Fibroblast of skin of scalp (primary cell): ENCODE measurements at places on chromosomes 12 and 14.

DNA sequence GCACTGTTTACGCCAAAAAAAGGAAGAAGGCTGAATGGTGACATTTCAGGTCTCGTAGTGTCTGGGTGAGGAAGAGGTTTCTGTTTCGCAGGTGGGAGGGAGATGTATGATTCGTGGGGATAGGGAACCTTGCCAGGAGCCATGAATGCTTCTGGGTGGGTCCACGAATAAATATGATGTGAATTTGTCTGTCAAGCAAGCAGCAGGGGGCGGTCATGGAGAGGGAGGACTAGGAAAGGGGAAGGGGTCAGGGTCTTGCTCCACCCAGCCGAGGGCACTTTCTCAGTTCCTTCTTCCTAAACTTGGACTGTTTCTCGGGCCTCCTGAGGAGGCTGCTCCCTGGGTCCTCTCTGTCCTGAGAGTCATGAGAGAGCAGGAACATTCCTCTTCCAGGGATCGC is 72.5 kb downstream of the LGMN start:
- no peak for DNase-seq

GRCh38 chr12:104733717-104734175 is 224.3 kb downstream of the SLC41A2 start:
- peak; percentile 30 for DNase-seq

GRCh38 chr14:54652605-54653052 is 85.7 kb downstream of the SAMD4A start:
- DNase-seq, result peak; percentile 62

DNA sequence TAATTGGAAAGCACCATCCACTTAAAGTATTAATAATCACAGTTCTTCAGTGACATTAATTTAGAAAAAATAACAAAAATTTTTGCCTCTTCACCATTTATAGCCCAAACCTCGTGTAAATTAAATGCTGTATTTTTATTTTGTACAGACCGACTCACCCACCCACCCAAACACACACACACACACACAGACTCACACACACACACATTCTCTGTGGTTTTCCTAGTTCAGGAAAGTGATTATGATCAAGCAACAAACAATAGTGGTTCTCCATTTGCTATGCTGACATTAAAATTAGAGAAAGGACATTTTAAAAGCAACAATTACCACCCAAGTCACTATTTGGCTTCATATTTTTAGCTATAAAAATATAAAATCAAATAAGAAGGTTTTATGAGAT is 112.5 kb upstream of the FLRT2 start:
- no peak for DNase-seq

DNA sequence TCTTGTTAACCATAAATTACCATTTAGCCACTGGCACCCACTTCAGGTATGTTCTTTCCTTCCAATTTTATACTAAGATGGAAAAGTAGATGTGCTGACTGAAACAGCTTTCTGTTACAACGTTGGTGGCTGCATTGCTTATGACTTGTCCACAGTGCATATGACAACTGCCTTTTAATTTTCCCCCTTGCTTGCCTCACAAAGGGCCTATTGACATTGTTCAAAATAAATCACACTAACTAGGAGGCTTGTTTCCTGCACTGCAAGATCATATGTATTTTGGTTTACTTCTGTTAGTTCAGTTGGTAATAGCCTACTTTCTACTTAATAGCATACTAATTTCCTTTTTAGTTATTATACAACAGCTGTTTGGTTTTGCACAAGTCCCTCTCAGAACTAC is 55.4 kb downstream of the SCAF11 start:
- no peak for DNase-seq

GRCh38 chr12:7872566-7873319 is at the start of gene SLC2A14:
SLC2A14 (minus strand) TSS chr12:7872915; CDS start chr12:7869880, 3,035 bp downstream.
- no peak for DNase-seq

- DNase-seq, result no peak
Measured at GRCh38 chr14:35285168-35286002, 6.8 kb upstream of the PSMA6 start.

- peak; percentile 14 for DNase-seq
Measured at GRCh38 chr14:70822530-70823185, 13.3 kb upstream of the MAP3K9 start.

- DNase-seq, result no peak
Measured at GRCh38 chr12:113762155-113762881, 203.8 kb downstream of the RBM19 start.

DNA sequence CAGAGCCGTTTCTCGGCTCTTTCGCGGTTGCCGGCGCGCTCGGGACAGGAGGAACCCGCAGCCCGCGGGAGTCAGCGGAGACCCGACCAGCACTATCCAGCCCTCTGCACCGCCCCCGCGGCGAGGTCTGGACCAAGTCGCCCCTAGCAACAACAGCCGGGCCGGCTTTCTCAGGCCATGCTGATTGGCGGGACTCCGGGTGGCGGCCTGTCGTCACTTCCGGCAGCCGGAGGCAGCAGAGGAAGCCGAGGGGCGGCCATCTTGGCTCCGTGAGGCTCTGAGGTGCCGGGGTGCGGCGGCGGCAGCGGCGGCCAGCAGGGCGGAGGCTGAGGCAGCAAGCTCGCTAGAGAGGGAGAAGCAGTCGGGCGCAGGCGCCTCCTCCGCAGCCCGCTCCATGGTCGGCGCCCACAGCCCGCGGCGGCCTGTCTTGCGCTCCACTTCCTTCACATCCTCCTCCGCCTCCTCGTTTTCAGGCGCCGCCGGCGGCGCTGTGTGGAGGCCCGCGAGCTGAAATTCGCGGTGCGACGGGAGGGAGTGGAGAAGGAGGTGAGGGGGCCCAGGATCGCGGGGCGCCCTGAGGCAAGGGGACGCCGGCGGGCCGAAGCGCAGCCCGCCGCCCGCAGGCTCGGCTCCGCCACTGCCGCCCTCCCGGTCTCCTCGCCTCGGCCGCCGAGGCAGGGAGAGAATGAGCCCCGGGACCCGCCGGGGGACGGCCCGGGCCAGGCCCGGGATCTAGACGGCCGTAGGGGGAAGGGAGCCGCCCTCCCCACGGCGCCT is at the start of gene MARK3:
TSS of gene MARK3 (plus strand) at position 264 of the 777 bp plus-strand sequence. CDS start 615 bp downstream, outside the sequence.
- DNase-seq, result peak; percentile 97

GRCh38 chr14:59360233-59360632 is 104.9 kb downstream of the GPR135 start:
- no peak for DNase-seq

DNA sequence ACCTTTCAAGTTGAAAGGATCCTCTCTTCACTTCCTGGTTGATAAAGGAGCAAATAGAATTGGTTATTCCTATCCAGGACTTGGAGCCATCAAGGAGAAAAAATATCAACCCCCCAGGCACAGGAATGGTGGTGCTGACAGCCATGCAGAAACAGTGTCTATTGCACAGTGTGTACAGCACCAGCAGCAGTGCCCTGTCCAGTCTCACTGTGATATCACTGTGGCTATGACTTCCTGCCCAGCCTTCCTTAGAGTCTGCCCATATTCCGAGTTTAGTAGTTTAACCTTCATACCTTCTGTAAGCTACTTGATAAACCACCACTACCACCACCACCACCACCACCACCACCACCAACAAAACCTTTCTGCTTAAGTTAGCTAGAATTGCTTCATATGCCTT is 45.1 kb upstream of the FERMT2 start:
- no peak for DNase-seq

- no peak for DNase-seq
Measured at GRCh38 chr12:110247340-110248095, 33.5 kb upstream of the ATP2A2 start.

- no peak for DNase-seq
Measured at GRCh38 chr12:52608161-52608560, 6.9 kb upstream of the KRT72 start.

GRCh38 chr12:42846782-42847181 is 257.2 kb upstream of the PRICKLE1 start:
- no peak for DNase-seq

DNA sequence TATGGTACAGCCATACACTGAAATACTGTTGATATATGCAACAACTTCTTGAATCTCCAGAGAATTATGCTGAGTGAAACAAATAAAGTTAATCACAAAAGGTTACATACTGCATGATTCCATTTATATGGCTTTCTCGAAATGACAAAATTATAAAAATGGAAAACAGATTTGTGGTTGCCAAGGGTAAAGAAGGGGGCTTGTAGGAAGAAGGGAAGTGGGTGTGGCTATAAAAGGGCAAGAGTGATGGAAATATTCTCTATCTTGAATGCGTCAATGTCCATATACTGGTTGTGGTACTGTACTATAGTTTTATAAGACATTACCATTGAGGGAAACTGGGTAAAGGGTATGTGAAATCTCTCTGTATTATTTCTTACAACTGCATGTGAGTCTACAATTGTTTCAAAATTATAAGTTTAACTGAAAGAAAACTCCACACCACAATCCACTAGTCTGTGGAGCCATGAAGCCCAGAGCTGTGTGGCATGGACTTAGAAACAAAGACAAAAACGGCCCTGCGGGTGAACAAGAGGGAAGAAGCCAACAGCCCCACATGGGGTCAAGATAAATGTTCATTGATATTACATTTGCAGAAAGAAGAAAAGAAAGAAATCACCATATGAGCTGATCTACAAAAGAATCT is 18.3 kb upstream of the TSPAN11 start:
- DNase-seq, result no peak

DNA sequence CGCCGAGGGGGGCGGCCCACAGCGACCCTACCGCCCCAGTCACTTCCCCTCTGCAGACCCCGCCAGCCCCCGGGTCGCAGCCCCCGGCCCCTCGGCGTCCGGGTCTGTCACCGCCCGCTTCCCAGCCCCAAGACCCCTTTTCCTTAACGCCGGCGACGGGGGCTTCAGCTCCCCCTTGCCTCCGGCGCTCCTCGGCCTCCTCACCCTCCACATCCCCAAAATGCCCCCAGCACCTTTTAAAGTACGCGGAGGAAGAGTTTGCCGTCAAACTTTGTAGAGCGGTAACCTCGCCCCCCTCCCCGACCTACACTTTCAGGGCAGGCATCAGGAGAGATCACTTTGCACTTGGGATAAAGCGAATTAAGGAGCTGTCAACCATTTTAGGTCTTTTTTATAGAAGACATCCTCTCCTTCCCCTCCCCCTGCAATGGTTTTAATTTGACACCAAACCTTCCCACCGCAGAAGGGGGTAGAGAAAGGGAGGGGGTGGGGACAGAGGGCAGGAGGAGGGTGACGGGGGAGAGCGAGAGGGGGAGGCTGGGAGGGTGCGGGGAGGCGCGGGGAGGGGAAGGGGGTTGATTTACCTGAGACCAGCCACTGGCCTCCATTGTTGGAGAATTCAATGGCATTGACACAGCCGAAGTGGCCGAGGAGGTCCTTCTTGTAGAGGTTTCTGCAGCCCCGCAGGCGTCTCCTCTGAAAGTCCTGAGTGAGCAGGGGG is 578 bp downstream of the DCAF5 start:
- peak; percentile 64 for DNase-seq

DNA sequence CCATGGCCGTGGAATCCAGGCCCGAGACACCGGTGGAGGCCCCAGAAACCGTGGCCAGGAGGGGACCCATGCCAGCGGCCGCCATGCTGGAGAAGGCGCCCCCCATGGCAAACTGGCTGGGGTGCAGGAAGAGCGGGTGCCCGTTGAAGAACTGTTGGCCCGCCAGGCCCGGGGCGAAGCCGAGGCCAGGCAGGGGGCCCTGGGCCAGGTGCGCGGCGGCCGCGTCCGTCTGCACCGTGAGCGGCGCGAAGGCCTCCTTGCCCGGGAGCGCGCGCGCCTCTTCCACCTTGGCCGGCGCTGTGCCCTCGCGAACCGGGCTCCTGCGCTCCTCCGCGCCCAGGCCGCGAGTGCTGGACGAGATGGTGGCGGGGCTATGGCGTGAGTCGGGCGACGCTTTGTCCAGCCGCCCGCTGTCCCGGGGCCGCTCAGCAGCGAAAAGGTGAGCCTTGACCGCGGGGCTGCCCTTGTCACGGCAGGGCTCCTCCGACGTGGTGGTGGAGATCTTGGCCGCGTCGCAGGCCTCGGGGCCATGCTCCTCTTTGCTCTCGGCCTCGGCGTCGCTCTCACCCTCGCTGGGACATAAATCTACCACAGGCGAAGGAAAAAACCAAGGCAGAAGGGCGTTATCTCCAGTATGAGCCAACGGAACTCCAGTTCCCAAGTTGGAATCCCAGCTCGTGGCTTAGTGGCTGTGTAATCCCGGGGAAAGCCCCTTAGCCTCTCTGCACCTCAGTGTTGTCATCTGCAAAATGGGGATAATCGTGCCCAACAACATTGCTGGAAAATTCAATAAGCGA is 9.5 kb downstream of the TBX3 start:
- DNase-seq, result no peak

GRCh38 chr12:121794534-121795033 is 1.1 kb upstream of the RHOF start:
- no peak for DNase-seq

DNA sequence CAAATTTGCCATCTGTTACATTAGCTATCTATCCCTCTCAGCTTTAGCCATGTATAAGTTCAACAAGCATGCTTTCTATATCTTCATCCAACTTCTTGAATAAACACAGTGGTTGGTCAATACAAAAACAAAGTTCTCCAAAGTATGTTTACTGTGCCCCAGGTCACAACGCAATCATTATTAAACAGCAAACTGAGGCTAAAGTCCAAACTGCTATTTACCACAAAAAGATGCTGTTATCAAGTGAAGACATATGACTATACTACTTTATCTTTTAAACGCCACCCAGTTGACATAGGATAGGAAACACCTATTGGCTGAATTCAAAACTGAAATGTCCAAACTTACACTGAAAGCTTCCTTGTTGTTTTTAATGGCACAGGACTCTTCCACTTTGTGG is 11.7 kb downstream of the ZCCHC8 start:
- DNase-seq, result no peak

- peak; percentile 55 for DNase-seq
Measured at GRCh38 chr12:93943780-93944179, 204.6 kb upstream of the PLXNC1 start.

- no peak for DNase-seq
Measured at GRCh38 chr12:24898185-24898584, 50.7 kb downstream of the BCAT1 start.
